ENCODE measurements at places on chromosomes 16 and 17.

DNA sequence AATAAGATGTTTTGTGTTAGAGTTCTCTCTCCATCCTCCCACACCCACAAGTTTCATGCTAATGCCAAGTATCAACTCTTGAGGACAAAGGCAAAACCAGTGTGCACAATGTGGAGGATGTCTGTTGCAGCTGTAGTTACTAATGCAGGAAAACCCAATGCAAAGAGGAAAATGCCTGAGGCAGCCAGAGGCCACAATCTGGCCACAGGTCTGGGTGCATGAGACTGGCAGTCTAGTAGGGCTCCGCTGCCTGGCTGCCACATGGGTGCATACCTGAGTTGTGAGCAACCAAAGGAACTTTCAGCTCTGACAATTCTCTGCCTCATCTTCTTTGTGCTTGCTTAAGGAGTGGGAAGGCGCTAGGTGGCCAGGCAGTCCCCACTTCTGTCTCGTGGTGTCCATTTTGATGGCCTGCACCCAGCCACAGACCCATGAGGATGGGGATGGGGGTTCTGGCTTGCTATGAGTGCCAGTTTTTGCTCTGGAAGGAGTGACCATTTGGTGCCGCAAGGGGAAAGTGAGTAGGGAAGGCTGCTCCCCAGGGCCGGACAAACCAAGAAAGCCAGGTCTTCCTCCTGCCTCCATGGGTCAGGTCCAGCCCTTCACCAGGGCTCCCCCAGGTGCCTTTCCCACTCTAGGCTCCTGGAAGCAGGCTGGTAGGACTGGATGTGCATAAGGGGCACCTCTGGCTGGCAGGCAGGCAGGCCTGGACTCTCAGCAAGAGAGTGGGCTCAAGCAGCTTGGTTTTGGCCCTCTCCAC, 4.2 kb upstream of the GFOD2 start:
- H3K4me1 ChIP-seq: peaks cover 10% of the 10 kb centered on the region
- no peak overlapping the region for H3K4me3 ChIP-seq
- peaks cover 31% of the 10 kb centered on the region for H3K36me3 ChIP-seq
- no peaks in the 10 kb centered on the region for H3K27me3 ChIP-seq
- no peak overlapping the region for H3K27ac ChIP-seq

- DNase-seq: no peak
- H3K4me3 ChIP-seq: no peak overlapping the region
- H3K27ac ChIP-seq: no peak overlapping the region
- no peaks in the 10 kb centered on the region for H3K27me3 ChIP-seq
- H3K4me1 ChIP-seq: no peaks in the 10 kb centered on the region
Observed at GRCh38 chr16:46763147-46763546, 15.0 kb upstream of the MYLK3 start.

- DNase-seq: no peak
- peak overlapping the region; percentile 87 for H3K27ac ChIP-seq
- no peak overlapping the region for H3K4me3 ChIP-seq
- peaks cover 65% of the 10 kb centered on the region for H3K4me1 ChIP-seq
Observed at GRCh38 chr17:57943645-57944044, 11.6 kb downstream of the CUEDC1 start.

GRCh38 chr16:3074860-3075522, 9.6 kb downstream of the IL32 start:
- DNase-seq: no peak
- no peaks in the 10 kb centered on the region for H3K27me3 ChIP-seq
- no peaks in the 10 kb centered on the region for H3K4me1 ChIP-seq

Measured in esophagus squamous epithelium (tissue), 5 donors.